ENCODE measurements at places on chromosomes 3 and 15.

- DNase-seq, result no peak
These were observed 44.7 kb upstream of the C2CD4B start for GRCh38 chr15:62209821-62210220.

GRCh38 chr15:40047415-40048210 is 8.6 kb upstream of the SRP14 start:
- peak; percentile 83 for DNase-seq

DNA sequence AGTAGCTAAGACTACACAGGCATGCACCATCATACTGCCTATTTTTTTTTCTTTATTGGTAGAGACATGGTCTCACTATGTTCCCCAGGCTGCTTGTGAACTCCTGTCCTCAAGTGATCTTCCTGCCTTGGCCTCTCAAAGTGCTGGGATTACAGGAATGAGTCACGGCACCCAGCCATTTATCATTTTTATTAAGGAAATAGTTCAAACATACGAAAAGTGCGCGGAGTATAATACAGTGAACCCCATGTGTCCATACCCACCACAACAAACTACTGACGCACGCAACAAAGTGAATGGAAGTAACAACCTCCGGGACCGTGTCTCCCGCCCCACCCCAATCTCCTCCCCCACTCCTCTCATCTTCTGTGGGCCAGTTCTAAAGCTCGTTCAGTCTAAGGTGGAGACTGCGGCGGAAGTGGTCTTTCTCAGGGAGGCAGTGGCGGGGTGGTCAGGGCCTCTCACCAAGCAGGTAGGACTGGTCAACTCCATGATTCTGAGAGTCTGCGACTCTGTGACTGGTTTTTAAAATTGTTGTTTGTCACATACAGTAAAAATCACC is 42.1 kb downstream of the DNAJB8 start:
- no peak for DNase-seq

- DNase-seq, result no peak
These were observed 43.3 kb downstream of the CAPN3 start for GRCh38 chr15:42402455-42403205.

GRCh38 chr3:196203846-196204245 is 7.4 kb downstream of the ZDHHC19 start:
- DNase-seq, result no peak

All from stimulated activated CD8-positive, alpha-beta memory T cell treated with anti-CD3 and anti-CD28 coated beads, Interleukin-7, amount 100 ng/mL, for 48 hours (primary cell).